Natural killer cell (primary cell): ENCODE measurements at places on chromosomes 6 and 20.
A peak's percentile ranks its signal among the peaks of the same experiment; 100 is the strongest.

GRCh38 chr20:21090111-21090618, 16.0 kb downstream of the LINC00237 start:
- no peak for DNase-seq

DNA sequence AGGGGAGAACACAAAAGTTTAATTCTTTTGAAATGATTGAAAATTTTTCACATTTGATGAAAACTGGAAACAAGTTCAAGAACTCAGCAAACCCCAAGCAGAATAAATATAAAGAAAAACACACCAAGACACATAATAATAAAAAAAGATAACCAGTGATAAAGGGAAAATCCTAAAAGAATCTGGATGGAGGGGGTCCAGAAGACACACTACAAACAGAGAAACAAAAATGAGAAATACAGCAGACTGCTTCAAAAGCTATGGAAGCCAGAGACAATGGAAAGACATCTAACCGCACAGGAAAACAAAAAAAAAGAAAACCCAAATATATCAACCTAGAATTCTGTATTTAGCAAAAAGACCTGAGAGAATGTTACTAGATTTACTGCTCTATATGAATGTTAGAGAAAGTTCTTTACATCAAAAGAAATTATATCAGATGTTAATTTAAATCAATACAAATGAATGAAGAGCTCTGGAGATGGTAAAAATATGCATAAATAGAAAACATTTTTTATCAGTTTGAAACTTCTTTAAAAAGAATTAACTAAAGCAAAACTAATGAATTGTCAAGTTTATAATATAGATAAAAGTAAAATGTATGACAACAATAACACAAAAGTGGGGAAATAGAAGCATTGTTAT, 310.7 kb upstream of the PREP start:
- DNase-seq: no peak

DNA sequence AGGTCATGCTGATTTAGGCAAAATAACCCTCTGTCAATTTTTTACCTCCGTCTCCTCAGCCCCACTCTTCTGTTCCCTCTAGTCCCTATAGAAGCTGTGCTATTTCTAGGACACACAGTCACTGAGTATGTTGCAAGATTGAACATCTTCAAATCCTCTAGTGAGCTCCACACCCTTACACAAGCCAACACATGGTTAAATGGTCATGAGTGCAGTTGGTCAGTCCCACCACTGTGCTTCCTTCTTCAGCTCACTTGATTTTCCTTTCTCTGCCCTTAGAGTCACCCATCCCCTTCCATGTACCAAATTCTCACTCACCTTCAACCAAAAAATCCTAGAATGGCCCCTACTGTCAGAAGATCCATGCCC, 48.2 kb upstream of the F13A1 start:
- DNase-seq: no peak

DNA sequence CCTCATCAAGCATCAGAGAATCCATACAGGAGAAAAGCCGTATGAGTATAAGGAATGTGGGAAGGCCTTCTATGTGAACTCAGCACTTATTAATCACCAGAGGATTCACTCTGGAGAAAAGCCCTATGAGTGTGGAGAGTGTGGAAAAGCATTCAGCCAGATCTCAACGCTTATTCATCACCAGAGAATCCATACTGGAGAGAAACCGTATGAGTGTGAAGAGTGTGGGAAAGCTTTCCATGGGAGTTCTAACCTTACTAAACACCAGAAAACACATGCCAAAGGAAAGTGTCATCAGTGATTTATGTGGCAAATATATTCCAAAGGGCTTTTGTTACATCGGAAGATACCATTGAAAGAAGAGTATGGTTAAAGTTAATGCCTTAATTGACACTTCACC, 25.4 kb downstream of the ZKSCAN8 start:
- no peak for DNase-seq

GRCh38 chr6:26017632-26017966, 55.0 kb downstream of the TRIM38 start:
- peak; percentile 80 for DNase-seq

DNA sequence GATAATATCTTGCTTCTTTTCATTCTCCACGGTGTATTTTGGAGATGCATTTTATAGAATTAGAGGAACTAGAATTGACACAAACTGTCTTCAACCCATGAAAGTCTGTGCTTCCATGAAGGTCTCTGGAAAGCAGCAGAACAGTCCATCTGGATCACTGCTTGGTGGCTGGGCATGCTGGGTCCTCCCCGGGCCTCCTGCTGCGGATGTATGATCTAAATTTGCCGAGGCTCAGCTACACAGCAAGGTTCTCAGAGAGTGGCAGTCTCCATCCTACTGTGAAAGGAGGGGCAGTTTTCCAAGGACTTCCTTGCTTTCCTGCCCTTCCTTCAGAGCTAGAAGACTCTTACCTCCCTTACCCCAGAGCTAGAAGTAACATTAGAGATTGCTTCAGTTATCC, 15.1 kb downstream of the PKIG start:
- DNase-seq: no peak

- DNase-seq: no peak
Measured at GRCh38 chr20:63923651-63924050, 28.7 kb downstream of the DNAJC5 start.

- no peak for DNase-seq
Measured at GRCh38 chr6:72381076-72381475, 240.8 kb upstream of the KCNQ5 start.

- no peak for DNase-seq
Measured at GRCh38 chr6:752438-752837, 59.5 kb upstream of the EXOC2 start.

GRCh38 chr20:2888224-2888955, 15.1 kb downstream of the PTPRA start:
- no peak for DNase-seq

- DNase-seq: peak; percentile 23
Measured at GRCh38 chr6:135088281-135088680, 33.7 kb upstream of the HBS1L start.

DNA sequence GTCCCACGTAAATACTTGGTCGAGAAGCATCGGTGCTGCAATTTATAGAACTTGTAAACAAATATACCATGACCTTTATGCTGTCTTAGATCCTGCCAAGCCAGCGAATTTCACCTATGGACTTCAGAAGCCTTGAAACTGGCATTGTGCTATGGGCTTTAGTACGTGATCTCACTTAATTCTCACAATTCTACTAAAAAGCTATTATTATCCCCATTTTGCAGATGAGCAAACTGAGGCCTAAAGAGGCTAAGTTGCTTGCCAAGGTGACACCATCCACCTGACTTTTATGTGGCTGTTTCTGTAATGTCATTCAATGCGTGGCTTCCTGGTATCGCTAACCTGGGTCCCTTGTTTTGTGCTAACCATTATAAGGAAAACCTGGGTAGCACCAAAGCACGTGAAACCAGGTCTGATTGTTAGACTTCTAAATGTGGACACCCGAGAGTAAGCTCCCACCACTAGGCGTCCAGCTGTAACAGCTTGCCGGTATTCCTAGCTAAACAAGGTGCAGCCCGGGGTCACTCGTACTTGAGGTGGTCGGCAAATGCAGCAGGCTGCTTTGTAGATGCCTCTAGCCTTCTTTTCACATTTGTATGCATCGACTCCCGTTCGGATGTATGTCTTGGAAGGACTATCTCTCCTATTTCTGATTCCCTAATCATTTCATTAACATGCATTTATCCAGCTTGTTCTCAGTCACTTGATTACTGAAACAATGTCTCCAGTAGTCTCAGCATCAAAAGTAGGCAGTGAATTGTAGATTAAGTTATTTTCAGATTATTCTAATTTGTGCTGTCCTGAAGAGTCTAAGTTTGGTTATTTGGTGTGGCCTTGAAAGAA, 1.1 kb downstream of the SYNJ2 start:
- DNase-seq: no peak

- DNase-seq: no peak
Measured at GRCh38 chr6:30963641-30964040, 19.9 kb upstream of the MUC21 start.

DNA sequence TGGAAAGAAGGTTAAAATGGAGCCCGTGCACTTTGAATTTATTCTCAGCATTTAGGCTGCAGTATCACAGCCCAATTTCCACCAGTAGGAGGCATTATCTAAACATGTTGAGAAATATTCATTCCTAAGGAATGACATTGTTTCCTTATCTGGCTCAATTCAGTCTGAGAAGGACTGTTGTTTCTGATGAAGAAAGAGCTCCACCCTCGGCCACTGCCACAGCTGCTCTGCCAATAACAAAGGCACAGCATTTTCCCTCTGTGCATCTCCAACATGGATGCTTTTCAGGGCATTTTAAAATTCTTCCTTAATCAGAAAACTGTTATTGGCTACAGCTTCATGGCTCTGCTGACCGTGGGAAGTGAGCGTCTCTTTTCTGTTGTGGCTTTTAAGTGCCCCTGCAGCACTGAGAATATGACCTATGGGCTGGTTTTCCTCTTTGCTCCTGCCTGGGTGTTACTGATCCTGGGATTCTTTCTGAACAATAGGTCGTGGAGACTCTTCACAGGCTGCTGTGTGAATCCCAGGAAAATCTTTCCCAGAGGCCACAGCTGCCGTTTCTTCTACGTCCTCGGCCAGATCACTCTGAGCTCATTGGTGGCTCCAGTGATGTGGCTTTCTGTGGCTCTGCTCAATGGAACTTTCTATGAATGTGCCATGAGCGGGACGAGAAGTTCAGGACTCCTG, at the start of gene CALHM5:
Gene CALHM5 (plus strand): TSS at position 216 of the 687 bp plus-strand sequence. CDS start 58 bp downstream, at position 274.
- no peak for DNase-seq

- DNase-seq: no peak
Measured at GRCh38 chr6:117512987-117513573, 30.6 kb downstream of the DCBLD1 start.
